D341Med (cell line): ENCODE measurements at places on chromosomes 2 and 18.

DNA sequence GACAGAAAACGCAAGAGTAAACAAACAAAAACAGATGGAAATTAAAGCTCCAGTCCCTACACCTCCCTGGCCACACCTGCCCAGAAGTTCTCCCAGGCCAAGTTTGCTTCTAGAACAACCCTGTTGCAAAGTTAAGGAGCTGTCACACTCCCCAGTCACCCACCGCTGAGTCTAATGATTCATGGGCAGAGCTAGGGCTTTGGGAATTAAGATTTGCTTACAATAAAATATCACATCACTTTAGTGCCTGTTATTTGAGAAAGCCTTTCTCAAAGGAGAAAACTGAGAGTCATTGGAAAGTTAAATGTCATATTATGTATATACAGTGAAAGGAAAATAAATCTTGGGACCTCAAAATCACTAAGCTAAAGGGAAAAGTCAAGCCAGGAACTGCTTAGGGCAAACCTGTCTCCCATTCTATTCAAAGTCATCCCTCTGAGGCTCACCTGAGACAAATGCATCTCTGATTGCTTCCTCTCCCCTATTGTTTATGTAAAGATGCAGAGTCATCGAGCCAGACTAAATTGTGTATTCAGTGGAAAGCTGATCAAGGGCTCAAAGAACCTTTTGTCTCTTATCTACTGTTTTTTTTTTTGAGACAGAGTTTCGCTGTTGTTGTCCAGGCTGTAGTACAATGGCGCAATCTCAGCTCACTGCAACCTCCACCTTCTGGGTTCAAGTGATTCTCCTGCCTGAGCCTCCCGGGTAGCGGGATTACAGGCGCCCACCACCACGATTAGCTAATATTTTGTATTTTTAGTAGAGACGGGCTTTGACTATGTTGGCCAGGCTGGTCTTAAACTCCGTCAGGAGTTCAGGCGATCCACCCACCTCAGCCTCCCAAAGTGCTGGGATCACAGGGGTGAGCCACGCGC is 2.8 kb downstream of the CRYGB start:
- DNase-seq: no peak

GRCh38 chr2:85668009-85668856 is at the start of gene SFTPB:
Gene SFTPB, minus strand, starts transcription at chr2:85668199. Its CDS starts 16 bp downstream, at chr2:85668183.
- no peak for DNase-seq

- DNase-seq: no peak
Observed at GRCh38 chr2:23350041-23350791, 34.8 kb upstream of the KLHL29 start.

DNA sequence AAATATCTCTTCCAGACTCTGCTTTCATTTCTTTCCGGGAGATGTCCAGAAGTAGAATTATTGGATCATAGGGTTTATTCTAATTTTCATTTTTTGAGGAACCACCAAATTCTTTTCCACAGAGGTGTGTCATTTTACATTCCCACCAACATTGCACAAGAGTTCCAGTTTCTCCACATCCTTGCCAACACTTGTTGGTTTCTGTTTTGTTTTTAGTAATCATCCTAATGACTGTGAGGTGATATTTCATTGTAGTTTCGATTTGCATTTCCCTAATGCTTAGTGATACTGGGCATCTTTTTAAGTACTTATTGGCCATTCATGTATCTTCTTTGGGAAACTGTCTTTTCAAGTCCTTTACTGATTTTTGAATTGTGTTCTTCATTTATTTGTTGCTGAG is 513.1 kb downstream of the PARD3B start:
- DNase-seq: no peak

GRCh38 chr2:112627060-112628040 is 18.4 kb upstream of the SLC20A1 start:
- no peak for DNase-seq
